ENCODE measurements at places on chromosomes 6 and 20.
A peak's percentile ranks its signal among the peaks of the same experiment; 100 is the strongest.

GRCh38 chr6:131258010-131258652, 122.9 kb downstream of the AKAP7 start:
- DNase-seq: no peak

- DNase-seq: no peak
These were observed 84.9 kb downstream of the ASCC3 start for GRCh38 chr6:100796049-100796823.

DNA sequence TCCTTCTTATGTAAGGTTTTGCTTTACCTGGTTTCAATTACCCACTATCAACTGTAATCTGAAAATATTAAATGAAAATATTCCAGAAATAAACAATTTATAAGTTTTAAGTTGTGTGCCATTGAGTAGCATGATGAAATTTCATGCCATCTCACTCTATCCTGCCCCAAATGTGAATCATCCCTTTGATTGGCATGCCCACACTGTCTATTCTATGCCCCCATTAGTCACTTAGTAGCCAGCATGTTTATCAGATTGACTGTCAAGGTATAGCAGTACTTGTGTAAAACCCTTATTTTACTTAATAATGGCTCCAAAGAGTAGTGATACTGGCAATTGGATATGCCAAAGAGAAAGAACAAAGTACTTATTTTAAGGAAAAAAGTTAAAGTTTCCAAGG, 403.8 kb downstream of the ADGRB3 start:
- no peak for DNase-seq

DNA sequence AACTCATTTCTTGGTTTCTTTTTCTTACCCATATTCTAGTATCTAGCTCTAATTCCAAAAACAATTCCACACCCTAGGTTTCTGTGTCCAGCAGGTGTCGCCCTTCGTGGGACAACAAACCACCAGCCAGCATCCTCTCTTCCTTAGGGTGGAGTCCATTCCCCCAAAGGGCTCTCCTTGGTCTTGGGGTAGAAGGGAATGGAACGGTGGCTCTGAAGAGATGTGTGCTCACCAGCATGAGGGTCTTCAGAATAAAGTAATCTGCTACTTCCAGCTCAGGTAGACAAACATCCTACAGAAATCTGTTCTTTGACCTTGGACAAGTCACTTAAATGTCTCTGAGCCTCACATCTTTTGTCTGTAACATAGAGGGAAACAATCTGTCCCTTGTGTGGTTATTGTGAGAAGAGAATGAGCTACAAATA, 7.2 kb downstream of the HLA-DMB start:
- peak; percentile 25 for DNase-seq

DNA sequence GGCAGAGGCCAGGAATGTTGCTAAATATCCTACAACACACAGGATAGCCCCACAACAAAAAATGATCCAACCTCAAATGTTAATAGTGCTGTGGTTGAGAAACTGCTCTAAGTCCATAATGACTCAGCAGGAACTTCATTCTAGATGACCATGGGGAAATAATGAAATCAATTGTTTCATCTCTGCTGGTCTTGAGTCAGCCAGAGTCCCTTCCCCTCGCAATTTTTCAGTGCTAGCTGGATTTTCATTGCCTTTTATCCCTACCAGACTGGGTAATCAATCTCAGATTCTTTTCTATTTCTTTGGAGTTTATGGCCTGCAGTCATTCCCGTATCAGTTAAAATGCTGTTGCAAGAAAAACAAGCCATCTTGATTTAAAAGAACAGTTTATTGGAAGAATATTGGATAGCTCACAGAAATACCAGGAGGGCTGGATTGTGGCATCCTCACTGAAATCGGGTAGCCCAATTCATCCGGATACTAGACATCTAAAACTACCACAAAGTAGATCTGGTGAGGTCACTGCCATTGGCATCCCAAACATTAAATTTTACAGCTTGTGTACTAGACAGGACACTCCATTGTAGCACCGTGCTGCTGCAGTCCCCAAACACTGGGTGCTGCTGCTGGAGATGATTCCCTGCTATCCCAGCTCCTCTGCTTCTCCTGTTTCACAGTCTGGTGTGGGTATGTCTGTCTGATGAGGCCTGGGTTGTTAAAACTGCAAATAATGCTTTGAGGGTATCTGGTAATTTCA, 30.3 kb upstream of the POPDC3 start:
- peak; percentile 68 for DNase-seq

DNA sequence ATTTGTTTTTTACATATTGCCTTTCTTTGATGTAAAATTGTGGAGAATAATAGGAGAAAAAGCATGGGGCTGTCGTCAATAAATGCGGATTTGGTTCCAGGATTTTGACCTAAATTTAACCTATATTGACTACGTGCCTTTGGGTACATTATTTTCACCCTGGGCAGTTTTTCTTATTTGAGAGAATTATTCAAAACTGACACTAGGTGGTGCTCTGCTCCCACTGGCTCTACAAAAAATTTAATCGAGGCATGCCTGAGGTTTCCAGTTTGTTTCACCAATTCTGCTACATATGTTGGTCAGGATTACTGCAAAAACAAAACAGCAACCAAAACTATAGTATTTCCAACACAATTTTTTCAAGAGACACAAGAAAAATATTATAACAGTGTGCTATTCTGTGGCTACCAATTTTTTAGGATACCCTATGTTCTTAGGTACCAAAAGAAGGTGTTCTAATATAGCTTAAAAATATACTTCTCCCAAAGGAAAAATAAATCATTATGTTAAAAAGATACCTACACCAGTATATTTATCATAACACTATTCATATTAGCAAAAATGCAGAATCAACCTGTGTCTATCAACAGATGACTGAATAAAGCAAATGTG, 48.6 kb upstream of the FABP7 start:
- DNase-seq: no peak

GRCh38 chr6:12750416-12750815, 33.8 kb downstream of the PHACTR1 start:
- no peak for DNase-seq

GRCh38 chr6:12973386-12973785, 256.8 kb downstream of the PHACTR1 start:
- no peak for DNase-seq

GRCh38 chr6:52524918-52525317, 51.9 kb downstream of the TRAM2 start:
- DNase-seq: no peak

DNA sequence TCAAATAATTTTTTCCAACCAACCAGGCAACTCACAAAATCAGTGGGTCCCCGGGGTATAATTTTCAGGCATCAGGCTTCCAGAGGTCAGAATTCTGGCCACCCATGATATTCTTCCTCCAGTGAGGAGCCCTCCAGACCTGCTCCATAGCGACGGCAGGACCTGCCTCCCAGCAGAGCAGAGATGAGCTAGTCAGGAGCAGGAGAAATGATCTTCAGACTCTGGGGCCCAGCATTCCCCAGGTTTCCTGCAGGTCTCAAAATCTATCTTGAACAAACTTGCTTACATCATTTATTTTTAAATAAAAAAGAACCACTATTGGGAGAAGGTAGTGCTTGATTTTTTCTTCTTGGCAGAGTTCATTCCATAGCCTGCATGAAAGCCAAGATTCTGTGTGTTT, 44.7 kb downstream of the FAM50B start:
- no peak for DNase-seq
